Stimulated activated CD4-positive, alpha-beta T cell treated with anti-CD3 and anti-CD28 coated beads, Interleukin-1b, Interleukin-23, amount 100 ng/mL, for 1 hour (primary cell): ENCODE measurements at places on chromosomes 12 and 14.

GRCh38 chr12:47318963-47319362 is 239.2 kb upstream of the AMIGO2 start:
- no peak for DNase-seq

DNA sequence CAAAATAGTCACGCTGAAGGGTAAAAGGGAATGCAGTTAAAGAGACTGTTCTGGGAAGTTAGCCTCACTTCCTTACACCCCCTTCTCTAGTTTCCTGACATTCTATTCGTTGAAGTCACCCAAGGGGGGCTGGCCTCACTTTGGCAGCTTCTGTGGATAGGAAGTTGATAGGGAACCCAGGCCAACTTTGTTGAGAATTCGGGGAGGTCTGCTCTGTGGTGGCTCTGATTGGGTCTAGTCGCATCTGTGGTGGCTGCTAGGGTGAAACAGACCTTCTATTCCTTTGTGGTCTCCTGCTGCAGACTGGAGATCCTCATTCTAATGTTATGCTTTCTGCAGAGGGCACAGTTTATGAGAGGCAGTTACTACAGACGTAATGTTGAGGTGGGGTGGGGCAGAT is 28.8 kb upstream of the GZMB start:
- DNase-seq = no peak

GRCh38 chr12:14314801-14315200 is 50.7 kb upstream of the ATF7IP start:
- no peak for DNase-seq

- no peak for DNase-seq
These were observed 24.4 kb upstream of the BDKRB1 start for GRCh38 chr14:96231526-96232130.

GRCh38 chr14:65940056-65940735 is 527.7 kb downstream of the FUT8 start:
- DNase-seq = no peak

DNA sequence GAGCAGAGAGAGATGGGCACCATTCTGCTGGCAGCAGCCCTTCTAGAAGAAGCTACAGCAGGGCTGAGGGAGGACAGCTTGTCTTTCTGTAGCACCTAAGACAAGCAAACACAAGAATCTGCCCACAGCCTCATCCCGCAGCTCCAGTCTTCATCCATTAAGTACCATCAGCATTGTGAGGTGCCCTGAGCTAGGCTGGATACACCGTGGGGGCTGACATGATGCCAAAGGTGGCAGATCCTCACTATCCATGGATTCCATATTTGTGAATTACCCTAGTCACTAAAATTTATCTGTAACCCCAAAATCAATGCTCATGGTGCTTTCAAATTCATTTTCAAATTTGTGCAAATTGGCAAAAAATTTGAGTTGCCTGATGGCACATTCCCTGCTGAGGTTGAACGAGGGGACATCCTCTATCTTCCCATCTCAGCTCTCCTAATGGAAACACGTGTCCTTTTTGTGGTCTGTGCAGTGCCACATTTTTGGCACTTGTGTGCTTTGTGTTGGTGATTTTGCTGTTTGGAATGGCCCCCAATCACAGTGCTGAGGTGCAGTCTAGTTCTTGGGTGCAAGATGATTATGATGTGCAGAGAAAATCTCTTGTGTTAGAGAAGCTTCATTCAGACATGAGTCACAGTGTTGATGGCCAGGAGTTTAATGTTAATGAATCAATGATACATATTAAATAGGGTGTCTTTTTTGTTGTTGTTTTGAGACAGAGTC is 7.0 kb downstream of the PITPNM2 start:
- DNase-seq = no peak

DNA sequence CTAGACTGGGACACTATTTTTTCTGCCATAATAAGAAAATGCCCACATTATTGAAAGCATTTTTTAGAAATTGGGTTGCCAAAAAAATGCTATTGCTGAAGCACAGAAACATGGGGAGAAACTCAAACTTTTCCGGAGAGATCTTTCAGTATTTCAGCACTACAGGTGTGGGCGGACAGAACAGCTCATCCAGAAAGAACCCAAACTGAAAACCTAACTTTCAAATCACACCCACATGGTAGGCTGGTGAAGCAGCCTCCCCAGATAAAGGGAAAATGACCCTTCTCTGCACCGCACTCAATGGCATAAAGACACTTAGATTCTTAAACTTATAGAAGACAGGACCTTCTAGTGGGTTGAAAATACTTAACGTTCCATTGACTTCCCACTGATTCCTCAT is 62.3 kb upstream of the TMPO start:
- no peak for DNase-seq

DNA sequence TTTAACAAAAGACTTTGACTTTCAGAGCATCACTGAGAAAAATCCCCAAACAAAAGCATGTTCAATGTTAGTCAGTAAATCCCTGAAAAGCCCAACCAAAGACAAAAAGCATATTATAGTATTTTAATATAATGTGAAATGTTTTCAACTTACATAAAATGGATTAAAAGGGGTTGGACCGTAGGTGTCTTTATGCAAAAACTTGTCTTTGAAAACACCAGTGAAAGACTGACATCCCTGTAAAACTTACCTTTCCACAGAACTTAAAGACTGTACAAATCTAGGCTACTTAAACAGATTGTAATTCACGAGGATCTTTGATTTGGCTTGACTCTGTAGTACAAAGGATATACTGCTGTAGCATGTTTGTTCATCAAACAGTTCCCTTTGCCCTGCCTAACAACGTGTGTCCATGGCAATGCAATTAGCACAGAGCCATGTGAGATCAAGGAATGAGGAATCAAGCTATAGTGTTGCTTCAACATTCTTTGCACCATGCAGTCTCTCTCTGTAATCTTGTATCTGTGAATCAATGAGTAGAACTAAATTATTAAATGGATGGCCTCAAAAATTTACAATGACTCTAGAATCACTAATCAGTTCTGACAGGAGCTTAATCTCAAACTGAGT is 138.5 kb upstream of the SYT1 start:
- DNase-seq = no peak

DNA sequence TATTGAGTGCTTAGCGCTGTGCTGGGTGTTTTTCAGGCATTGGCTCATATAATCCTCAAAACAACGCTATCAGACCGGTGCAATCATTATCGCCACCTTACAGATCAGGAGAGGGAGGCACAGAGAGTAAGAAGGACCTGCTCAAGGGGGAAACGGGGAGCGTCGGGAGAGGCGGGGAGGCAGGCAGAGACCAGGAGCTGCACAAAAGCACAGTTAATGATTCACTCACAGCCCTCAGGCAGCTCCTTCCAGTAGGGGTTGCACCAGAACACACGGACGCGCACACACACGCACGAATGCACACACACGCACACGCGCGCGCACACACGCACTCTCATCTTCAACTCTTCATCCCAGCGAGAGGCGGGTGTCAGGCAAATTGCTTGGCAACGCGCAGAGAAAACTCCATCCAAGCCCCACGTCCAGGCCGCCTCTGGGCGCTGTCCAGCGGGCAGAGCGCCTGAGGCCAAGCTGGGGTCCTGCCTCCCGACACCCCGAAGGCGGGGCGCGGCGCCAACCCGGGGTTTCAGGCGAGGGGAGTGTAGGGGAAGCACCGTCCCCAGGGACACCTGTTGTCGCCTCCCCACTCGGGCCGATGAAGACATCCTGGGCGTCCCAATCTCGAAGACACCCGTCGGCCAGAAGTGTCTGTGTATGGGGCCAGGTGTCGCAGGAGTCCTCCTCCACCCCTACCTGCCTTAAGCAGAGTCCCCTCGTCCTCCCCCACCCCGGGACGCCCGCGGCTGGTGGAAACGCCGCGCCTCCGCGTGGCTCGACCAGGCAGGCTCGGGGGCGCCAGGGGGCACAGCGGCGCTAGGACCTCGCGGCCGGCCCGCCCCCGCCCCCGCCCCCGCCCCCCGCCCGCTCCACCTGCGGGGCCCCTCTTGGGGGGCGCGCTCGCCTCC is 35.5 kb upstream of the STON2 start:
- DNase-seq = no peak

DNA sequence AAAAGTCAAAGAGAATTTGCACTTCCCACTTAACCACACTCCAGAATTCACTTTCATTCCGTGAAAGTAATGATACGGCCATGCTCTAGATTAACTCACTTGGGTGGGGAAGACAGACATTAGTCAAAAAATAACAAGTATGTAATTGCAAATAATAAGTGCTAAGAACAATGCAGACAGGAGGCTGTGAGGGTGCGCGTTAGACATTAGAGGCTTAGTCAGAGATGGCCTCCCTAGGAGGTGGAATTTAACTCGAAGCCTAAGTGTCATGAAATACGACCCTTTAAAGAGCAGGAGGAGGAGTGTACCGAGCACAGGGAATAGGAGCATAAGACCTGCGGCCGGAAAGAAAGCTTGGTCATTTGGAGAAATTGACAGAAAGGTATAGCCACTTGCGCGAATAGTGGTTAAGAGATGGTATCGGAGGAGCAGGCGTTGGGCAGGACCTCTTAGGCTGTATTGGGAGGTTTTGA is 628 bp downstream of the SNRPF start:
- DNase-seq = no peak

- no peak for DNase-seq
These were observed 17.3 kb upstream of the YAF2 start for GRCh38 chr12:42255221-42255865.

GRCh38 chr14:20434701-20435581 is 1.0 kb downstream of the KLHL33 start:
- no peak for DNase-seq

- DNase-seq = no peak
These were observed 2.7 kb upstream of the MYRFL start for GRCh38 chr12:69822201-69822860.

GRCh38 chr14:102571043-102571442 is 21.4 kb upstream of the RCOR1 start:
- no peak for DNase-seq

GRCh38 chr12:108814462-108815211 is 42.7 kb downstream of the SSH1 start:
- no peak for DNase-seq

DNA sequence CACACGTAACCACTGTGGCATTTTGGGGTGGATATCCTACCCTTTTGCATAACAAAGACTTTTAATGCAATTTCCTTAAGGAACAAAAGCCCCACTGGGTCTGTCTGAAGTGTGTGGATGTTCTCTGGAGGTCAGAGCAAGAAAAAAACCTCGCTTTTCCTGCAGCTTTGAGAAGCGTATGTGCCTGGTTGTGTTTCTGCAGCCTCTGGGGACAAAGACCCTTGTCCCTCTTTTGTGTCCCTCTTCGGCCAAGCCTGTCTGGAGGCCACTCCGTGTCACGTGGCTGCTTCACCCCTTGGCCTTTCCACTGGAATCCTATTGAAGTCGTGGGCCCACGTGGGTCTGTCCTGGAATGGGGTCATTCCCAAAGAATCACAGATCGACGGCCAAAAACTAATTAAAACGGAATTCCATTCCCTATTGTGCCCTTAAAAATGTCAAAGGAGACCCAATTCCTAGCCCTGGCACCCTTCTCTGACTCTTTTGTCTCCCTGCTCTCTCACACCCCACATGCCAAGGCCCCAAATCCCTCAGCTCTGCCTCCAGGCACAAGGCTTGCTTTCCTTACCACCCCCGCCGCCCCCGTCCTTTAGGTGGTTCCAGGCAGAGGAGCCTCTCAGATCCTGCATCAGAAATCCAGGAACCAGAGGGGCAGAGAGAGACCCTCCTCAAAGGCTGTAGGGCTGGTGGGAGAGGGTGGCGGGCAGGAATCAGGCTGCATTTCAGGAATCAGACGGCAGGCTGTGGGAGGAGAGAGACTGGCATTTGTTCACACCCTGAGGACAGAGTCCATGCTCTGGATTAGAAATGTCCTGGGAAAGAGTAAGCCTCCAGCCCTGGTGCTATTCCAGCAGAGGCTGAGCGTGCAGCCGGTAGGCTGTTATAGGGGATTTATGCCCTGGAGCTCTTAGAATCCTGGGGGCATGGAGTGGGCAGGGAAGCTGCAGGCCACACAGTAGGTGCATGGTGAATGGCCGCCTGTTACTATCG is 12.6 kb upstream of the CYP46A1 start:
- no peak for DNase-seq

GRCh38 chr12:90085494-90086274 is 377.0 kb upstream of the ATP2B1 start:
- DNase-seq = no peak

DNA sequence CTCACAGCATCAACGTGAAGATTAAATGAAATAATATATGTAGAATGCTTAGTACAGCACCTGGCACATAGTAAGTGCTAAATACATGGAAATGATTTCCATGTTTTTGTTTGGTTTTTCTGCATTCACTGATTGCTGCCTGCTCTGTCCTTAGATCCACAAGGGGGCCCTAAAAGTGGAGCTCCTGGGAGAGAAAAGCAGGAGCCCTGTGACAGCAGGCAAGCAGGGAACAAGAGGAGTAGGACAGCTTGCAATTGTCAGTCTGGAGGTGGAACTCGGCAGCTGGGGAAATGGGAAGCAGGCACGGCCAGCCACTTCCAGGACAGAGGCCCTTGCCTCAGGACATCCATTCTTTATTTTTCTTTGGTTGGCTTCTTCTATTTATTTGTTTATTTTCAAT is 292.9 kb downstream of the BMP4 start:
- DNase-seq = no peak

DNA sequence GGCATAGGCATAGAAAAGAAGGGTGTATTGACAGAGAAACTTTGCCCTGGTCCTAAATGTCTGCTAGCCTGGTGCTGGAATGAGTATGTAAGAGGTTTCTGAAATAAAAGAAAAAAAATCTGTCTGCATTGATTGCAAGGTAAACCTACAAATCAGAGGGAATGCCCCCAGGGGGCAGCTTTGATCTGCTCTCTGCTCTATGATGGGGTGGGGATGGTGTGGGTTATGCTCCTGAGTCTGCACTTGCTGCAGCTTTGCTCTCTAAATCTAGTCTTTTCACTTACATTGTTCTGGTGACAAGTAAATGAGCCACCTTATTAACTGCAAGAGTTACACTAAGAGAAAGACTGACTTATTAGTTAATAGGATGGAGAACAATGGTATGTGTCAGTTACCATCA is 468.4 kb upstream of the STXBP6 start:
- DNase-seq = no peak

- DNase-seq = no peak
These were observed 16.2 kb downstream of the SLC7A8 start for GRCh38 chr14:23167116-23167847.

DNA sequence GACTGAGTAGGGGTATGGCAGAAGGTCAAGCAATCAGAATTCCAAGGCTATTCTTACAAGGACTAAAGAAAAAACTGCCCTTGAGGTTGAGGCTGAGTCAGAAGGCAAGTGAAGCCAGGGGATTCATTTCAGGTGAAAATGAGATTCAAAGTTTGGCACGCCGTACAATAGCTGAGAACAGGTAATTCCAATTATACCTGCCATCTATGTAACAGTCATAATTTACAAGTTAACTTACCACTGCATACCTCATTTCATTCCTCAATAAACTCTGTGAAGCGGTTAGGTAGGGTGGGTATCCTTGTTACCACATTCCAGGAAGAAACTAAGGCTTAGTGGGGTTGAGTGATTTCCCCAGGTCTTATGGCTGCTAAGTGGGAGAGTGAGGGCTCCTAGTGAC is 64.1 kb downstream of the STON2 start:
- no peak for DNase-seq

- no peak for DNase-seq
These were observed 23.0 kb upstream of the ITGA5 start for GRCh38 chr12:54442099-54442498.
